ENCODE measurements at places on chromosomes 12 and 14.
A peak's percentile ranks its signal among the peaks of the same experiment; 100 is the strongest.

GRCh38 chr14:68734231-68734732 is 58.6 kb downstream of the ZFP36L1 start:
- no peak for DNase-seq

DNA sequence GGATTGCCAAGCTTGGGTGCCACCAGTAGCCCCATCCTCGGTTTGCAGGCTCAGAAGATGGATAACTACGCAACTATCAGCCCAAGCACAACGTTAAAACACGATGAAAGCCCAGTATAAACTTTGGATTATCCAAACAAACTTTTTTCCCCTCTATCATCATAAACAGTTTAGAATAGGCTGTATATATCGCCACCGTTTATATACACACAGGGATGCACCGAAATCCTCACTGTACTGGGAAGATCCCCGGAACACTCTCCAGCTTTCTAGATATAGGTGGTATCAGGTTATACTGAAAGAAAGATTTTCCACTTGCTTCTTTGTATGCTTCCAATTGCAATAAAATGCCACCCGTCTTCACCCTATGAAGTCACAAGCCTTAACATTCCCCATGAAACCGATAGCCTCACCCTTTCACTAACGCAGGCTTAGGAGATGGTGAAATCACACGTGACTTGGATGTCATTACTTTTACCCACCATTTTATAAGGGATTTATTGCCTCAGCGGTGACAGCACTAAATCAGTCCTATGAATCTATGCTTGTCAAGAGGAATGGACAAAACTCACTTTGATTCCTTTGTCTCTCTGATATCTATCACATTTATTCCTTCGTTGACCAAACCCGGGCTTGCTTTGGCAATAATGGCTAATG is 207.6 kb upstream of the FOXN3 start:
- no peak for DNase-seq

DNA sequence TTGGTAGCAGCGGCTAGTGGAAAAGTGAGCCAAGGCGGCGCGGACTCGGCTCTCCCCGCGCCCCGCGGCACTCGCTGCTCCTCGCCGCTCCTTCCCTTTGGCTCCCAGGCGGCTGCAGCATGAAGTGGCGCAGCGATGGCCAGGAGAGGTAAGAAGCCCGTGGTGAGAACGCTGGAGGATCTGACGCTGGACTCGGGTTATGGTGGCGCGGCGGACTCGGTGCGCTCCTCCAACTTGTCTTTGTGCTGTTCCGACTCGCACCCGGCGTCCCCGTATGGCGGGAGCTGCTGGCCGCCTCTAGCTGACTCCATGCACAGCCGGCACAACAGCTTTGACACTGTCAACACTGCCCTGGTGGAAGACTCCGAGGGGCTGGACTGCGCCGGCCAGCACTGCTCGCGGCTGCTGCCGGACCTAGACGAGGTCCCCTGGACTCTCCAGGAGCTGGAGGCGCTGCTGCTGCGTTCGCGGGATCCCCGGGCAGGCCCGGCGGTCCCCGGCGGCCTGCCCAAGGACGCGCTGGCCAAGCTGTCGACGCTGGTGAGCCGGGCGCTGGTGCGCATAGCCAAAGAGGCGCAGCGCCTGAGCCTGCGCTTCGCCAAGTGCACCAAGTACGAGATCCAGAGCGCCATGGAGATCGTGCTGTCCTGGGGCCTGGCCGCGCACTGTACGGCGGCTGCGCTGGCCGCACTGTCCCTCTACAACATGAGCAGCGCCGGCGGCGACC is 225.6 kb upstream of the CRY1 start:
- DNase-seq = no peak

DNA sequence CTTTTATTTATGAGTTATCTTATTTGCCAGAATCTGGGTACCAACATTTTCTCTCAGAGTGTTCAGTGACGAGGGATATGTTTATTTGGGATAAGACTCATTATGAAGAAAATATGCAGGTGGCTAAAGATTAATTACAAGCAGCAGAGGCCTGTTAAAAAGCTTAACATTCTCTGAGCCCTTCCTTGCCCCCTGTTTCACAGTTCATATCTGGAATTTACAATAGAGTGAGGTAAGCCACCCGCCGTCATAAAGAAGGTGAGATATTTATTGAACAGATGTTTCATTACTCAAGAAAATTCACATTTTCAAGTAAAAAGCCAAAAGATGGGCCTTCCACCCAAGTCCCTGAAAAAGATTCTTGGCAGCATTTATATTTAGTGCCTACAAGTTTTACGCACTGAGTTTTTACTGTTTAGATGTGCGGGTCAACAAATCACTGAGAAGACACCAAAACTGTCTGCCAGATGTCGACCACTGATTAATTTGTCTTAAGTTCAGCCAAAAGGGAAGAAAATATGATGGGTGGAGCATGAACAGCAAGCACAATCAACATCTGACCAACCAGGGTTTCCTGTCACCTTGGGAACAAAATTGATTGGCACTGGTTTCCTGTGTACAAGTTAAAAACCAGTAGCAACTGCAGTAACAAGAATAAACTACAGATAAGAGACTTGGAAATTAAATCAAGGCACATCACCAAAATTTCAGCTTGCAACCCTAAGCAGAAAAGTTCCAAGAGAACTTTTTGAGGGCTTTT is 85.5 kb upstream of the PTPRB start:
- peak; percentile 72 for DNase-seq

DNA sequence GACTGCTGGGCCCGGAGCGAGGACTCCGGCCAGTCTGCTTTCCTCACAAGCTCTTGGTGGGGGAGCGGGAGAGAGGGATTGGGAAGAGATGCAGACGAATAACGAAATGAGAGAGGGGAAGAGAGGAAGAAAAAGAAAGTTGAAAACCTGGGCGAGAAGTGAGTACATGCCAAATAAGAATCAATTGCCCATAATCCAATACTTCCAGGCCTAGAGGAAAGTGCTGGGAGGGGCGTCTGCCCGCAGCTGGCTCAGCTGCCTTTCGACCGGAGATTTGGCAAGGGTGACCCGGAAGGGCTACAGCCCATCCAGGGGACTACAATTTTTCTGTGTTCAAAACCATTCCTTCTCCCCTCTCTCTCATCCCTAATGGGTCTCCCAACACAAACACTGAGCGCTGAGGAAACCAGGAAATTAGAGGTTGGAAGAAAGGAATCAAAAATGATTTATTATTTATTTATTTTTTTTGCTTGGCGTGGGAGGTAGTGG is 4.9 kb downstream of the NKX2-1 start:
- no peak for DNase-seq

DNA sequence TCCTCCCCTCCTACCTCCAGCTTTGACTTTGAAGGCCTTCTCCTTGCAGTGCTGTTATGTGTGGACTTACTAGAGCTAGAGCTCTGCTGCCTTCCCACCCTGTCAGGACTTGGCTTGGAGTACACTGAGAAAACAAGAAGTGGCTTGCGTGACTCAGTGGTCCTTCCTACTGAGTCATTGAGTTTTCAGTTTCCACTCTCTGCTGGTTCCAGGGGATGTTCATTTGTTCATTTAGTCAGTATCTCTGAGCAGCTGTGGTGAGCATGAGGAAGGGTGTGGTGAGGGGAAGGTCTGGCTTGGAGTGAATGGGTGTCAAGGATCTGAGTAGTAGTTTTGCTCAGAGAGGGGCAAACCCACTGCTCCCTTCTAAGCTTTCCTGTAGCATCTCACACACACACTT is 17.2 kb upstream of the ELK3 start:
- DNase-seq = no peak

- peak; percentile 13 for DNase-seq
Measured at GRCh38 chr14:84065811-84066210, 1464.1 kb upstream of the FLRT2 start.

- no peak for DNase-seq
Measured at GRCh38 chr14:92143309-92143708, 21.5 kb downstream of the CPSF2 start.

- peak; percentile 24 for DNase-seq
Measured at GRCh38 chr12:112524676-112525425, 106.1 kb downstream of the PTPN11 start.

DNA sequence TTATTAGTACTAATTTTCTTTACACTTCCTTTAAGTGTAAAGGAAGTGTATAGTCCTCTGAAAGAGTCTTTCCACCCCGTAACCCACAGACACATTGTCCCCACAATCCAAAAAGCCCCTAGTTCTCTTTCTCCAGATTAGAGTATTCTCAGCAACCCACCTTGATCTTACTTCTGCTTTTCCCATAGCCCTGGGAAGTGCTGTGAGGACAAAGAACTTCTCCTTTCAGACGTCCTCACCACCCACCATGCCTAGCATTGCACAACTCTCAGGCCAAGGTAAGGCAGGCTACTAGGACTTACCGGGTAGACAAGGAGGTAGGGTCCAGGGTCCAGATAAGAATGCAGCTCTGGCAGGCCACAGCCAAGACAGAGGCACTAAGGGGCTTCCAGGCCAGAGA is 7.4 kb downstream of the AAAS start:
- DNase-seq = peak; percentile 18

DNA sequence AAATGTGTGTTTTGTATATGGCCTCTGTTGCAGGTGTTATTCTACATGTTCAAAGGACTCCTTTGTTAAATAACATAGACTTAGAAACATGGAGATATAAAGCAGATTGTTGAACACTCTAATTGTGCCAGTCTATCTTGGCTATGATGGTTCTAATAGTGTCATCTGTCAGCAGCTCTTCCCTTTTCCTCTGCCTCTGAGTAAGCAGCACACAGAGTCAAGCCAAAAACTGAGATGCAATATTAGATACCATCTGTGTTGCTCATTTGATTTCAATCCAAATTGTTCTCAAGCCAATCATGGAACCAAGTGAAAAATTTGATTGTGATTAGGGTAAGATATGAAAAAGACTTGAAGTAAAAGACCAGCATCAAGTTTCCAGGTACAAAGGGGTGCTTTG is 871.1 kb upstream of the MGAT4C start:
- peak; percentile 51 for DNase-seq

DNA sequence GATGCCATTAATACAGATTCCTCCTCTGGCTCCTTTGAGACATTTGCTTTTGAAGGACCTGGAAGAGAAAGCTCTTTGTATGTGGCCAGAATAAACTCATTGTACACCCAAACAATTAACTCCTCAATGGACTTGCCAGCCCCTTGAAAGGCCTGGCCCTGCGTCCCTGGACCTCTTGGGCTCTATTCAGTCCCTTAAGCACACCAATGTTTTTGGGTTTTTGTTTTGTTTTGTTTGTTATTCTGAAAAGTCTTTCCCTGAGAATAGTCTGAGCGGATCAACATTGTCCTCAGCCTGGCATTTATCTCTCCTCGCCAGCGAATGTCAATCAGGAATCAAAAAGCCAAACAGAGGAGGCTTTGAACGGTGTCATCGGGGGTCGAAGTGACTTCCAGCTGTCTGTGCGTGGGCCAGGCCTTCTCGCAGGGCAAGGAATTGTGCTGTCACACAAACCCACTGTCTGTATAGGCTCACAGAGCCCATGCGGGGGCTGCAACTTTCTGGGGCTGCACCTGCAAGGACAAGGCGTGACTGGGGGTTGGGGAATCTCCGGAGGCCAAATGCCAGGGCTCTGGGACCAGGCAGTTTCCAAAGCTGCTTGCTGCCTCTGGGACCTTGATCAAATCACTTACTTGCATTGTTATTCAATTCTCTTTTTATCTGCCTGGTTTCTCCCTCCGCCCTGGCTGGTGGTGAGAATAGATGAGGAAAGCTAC is 108.3 kb downstream of the SMOC1 start:
- DNase-seq = no peak

- DNase-seq = no peak
Measured at GRCh38 chr12:124695861-124696260, 128.4 kb upstream of the NCOR2 start.
